Fibroblast of skin of back (primary cell): ENCODE measurements at places on chromosomes 16 and 17.

DNA sequence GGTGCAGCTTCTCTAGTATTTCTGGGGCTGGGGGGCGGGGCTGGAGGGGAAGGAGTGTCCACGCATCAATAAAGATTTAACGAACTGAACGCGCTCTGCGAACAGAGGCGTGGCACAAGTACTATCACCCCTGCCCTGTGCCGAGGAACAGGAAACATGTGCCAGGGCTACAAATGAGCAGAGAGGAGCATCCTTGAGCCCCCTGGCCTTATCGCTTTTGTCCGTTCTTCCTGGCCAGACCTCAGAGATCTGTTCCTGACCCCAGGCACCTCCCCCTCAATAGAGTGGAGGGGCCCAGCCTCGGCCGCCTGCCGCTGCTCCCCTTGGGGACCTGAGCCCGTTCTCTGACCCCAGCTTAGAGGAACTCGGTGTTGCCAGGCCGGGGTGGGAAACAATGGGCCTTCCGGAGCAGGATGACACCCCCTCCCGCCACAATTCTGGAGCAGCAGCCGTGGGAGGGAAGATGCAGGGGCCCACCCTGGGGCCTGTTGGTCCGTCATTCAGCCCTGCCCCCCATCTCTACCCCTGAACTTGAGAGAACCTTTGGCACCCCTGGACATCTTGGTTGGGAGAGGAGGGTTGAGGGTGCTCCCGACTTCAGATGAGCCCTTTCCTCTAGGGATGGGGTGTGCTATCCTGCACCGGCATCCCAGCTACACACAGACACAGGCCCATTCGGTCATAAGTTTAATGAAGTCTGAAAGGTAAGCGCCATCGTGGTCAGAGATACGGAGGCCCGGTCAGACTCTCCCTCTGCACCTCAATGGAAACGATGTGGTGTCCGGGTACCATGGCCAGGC, 1.1 kb downstream of the NAA38 start:
- no peak for DNase-seq

DNA sequence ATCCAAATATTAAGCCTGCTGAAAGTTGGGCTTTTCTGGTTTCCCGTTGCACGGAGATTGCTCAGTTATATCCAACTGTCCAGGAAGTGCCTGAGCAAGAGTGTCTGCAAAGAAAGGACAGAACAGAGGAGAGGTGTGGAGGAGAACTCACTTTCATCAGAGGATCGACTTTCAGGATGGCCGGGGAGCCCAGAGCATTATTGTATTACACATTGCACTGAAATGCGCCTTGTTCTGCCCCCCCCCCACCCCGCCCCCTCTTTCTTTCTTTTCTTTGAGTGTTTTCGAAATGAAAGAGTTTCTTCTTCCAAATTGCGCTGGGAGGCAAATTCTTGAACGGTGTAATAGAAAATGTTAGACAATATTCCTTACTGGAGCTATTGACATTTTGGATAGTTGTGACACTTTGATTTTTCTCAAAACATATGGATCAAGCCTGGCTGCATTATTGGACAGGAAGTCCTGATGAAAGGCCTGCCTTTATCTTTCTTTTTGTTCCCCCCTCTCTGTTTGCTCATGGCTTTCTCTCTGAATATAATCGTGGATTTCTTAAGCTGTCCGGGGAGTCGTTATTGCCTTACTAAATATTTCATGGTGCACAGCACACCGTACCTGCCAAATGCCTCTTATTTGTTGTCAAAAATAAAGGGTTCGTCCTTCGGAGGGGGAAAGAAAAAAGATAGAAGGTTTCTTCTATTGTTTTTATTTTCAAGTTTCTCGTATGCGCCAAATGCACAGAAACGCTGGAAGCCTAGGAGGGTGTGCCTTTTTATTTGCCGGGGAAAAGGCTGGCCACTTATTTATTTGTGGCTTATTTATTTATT, 110.8 kb downstream of the IRX3 start:
- no peak for DNase-seq

DNA sequence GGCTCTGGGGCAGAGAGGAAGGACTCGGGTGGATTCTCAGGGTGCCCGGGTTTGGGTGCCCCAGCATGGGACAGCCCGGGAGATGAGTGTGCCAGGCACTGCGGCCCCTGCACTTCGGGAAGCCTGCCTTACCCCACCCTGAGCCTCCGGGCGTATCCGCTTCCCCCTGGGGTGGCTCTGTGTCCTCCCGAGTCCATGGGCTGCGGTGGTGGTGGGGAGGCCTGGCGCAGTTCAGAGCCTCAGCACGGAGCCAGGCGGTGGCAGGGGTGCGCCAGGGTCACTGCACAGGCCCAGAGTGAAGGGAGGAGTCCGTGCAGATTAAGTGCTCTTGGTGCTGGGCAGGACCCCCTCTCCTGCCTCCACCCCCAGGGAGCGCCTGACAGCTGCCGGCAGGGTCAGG, 20.7 kb downstream of the MYBBP1A start:
- DNase-seq = no peak

DNA sequence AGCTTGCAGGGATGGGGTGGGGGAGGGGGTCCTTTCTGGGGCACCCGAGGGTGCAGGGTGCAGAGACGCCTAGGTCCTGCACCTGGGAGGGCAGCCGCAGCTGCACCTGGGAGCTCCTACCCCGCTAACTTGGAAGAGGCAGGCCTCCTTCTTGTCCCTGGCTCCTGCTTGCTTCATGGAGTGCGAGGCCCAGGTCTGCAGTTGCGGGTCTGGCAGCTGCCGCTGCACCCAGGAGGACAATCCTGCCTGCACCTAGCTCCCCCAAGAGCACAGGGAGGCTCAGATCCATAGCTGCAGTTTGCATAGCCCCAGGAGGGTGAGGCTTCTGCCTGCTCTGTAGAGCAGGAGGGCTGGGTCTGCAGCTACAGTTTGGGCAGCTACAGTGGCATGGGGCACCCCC, 26.6 kb downstream of the GNGT2 start:
- no peak for DNase-seq

GRCh38 chr17:27536781-27537180, 80.5 kb downstream of the KSR1 start:
- no peak for DNase-seq

DNA sequence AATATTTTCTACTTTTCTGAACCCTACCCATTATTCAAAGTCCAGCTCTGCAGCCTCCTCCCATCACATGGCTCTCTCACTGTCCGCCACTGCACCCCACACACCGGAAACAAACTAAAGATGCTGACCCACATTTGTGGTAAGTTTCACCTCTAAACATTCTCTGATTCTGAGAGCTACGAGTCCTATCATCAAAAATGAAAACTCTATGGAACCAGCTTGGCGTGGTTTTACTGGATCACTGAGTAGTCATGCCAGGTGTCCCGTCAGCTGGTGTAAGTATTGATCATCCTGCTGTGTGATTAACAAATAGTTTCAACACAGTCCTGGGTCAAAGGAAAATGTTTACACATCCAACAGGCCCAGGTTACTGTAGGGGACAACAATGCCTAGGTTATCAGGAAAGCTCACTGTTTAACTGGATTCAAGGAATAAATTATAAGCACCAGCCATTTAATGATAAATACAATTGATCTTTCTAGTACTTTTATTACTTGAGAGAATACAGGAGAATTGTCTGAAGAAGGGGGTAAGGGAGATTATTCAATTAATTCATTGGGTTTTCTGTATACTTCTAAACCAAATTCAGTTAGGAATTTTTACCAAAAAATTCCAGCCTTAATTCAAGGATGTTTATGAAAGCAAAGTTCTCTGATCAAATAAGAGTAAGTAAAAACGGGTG, 33.9 kb downstream of the CYTH1 start:
- DNase-seq = no peak

- no peak for DNase-seq
Measured at GRCh38 chr16:86100205-86101136, 201.5 kb downstream of the IRF8 start.
